ENCODE measurements at places on chromosomes 2 and 18. TPM values are rescaled to one million over a fixed set of nuclear protein-coding genes. Genes with fewer than 3 reads are reported as not detected.

Gene AOX1
- 23.0 TPM for total RNA-seq

Gene CCDC178
- 0.06 TPM for total RNA-seq

Gene LYG1
- total RNA-seq = not detected

Gene NEUROD1
- total RNA-seq = not detected

Gene TDRD15
- not detected for total RNA-seq

Gene ELOA2
- not detected for total RNA-seq

Gene GRHL1
- total RNA-seq = 0.19 TPM

Gene HOXD9
- total RNA-seq = not detected

Gene ADAM23
- 7.7 TPM for total RNA-seq

Gene PSMA8
- total RNA-seq = not detected

Gene POTEI
- total RNA-seq = not detected

Gene SERPINB8
- total RNA-seq = 20.1 TPM

Gene CSRNP3
- 3.1 TPM for total RNA-seq

Gene FAM110C
- under 0.01 TPM for total RNA-seq

Gene RBFA
- 28.1 TPM for total RNA-seq

Gene BMP10
- total RNA-seq = not detected

Gene UGT1A8
- total RNA-seq = not detected

Gene CIB4
- total RNA-seq = not detected

Gene ZNF804A
- total RNA-seq = 0.25 TPM

Gene SERPINB3
- total RNA-seq = not detected

Gene CFAP221
- total RNA-seq = 0.37 TPM

Gene UGT1A9
- not detected for total RNA-seq

Gene UGT1A1
- not detected for total RNA-seq

Gene CCNT2
- 23.6 TPM for total RNA-seq

Gene CLEC4F
- total RNA-seq = not detected

Gene ASPRV1
- total RNA-seq = 0.31 TPM

Gene CCDC102B
- total RNA-seq = 47.6 TPM

Gene FNDC4
- 87.1 TPM for total RNA-seq

Gene FSHR
- not detected for total RNA-seq

Gene ITPRIPL1
- 0.26 TPM for total RNA-seq

Gene NPAS2
- total RNA-seq = 7.3 TPM

Gene C2orf81
- total RNA-seq = 1.1 TPM

Gene ANKRD62
- not detected for total RNA-seq

Gene TCF7L1
- total RNA-seq = 2.0 TPM

Gene C18orf54
- 3.9 TPM for total RNA-seq

Gene COL3A1
- total RNA-seq = 1,561 TPM
